ENCODE measurements at places on chromosomes 3 and 15.

- DNase-seq: no peak
These were observed 39.7 kb upstream of the GLCE start for GRCh38 chr15:69120732-69121131.

- DNase-seq: no peak
These were observed 404.8 kb upstream of the THBS1 start for GRCh38 chr15:39176030-39176429.

DNA sequence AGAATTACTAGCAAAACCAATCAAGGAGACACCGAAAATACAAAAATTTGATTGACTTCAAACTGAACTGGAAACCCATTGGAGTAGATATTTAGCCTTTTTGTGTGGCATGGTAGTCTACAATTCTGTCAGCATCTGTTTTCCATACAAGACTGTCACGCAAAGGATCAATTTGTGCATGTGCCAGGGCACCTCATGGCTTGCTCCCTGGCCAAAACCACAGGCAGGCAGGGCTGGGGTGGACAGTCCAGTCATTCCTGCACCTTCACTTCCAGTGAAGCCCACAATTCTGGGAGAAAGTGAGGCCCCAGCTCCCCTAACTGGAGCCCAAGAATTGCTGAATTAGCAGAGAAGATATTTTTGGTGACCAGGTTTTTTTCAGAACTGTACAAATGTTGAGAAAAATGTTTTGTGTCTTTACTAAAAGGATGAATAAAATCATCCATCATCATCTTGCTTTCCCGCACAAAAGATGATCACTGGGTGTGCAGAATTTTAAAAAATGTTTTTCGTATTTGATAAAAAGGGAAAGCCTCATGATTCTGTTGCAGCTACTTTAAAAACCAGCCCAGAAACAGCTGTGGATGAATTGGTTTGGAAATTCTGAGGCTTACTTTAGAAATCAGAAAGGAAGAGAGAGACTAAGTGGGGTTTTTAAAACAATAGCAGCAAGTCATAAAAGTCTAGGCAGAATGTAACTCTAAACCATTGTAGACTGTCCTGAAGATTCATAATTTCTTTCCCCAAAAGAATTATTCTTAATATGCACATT lies 86.4 kb downstream of the PCCB start:
- no peak for DNase-seq

- DNase-seq: no peak
These were observed 14.0 kb upstream of the SPINK8 start for GRCh38 chr3:48347500-48347899.

DNA sequence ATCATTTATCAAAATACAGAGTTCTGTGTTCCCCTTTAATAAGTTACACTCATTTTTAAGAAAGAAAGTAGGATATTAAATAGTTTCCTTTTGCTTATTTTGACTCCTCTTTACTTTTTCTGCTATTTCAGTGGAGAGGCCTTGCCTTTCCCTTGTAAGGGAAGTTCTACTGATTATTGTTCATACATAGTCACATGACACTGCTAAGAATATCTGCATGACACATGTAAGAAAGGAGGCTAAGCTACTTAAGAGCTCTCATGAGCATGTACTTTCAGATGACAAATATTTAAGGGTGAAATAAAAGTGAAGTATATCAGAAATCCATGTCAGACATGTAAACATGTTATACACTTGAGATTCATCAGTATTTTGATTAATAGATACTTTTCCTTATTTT lies 39.0 kb downstream of the MYRIP start:
- DNase-seq: no peak

DNA sequence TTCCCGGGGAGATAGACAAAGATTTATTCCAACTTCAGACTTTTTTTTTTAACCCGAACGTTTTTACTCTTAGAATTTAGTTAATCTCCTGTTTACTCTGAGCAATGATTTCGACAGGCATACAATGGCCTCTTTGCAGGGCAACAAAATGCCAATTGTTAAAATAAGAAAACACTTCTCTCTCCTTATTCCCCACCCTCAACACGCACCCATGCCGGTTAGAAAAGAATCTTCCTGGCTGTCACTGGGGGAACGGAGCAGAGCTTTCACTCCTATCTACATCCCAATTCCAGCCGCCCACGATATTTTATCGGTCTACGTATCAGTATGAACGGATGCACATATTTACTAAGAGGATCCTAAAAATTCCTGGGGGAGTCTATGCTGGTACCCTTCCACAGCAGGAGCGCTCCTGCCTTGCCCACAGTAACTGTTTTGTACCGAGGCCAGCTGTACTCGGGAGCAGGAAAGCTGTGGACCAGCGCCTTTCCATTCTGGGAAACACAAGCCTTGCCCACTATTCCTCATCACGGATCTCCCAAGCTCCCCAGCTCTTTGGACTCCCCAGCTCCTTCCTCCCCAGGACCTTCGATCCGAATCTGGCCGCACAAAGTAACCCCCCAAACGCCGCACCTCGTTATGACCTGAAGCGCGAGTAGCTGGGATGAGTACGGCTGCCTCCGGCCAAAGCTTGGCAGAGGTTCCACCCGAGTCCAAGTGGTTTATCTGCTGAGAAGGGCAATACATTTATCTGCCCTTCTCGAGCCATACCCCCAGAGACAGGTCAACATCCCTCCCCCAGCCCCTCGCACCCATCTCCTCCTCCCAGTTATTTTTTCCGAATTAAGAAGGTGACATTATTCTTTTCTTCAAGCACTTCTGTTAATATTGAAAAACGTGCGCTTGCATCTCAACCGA lies 2.2 kb upstream of the FOXB1 start:
- DNase-seq: no peak
